ENCODE measurements at places on chromosomes 7 and 10. TPM values are rescaled to one million over a fixed set of nuclear protein-coding genes. Genes with fewer than 3 reads are reported as not detected.

- peak; percentile 97 for DNase-seq
These were observed 817.6 kb downstream of the TNS3 start for GRCh38 chr7:46764100-46764936.

DNA sequence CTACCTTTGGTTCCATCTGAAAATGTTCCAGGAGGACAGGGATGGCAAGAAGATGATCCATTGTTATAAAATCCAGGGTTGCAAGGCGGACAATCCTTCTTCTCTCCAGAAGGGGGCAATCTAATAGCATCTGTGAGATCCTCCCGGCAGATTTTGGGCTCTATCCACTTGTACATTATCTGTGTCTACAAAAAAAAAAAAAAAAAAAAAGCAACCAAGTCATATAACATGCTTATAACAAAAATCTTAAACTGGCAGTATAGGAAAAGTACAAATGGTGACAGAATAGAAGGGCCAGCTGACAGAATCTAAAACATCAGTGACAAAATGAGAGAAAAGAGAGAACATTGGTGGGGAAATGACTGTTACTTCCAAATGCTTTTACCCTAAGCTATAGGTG, 132.7 kb downstream of the ELAPOR2 start:
- H3K4me3 ChIP-seq = no peak overlapping the region
- H3K4me1 ChIP-seq = peaks cover 2% of the 10 kb centered on the region
- H3K36me3 ChIP-seq = no peaks in the 10 kb centered on the region
- DNase-seq = peak; percentile 27
- no peaks in the 10 kb centered on the region for H3K27me3 ChIP-seq

The GLI3 gene
- 18.7 TPM for total RNA-seq

DNA sequence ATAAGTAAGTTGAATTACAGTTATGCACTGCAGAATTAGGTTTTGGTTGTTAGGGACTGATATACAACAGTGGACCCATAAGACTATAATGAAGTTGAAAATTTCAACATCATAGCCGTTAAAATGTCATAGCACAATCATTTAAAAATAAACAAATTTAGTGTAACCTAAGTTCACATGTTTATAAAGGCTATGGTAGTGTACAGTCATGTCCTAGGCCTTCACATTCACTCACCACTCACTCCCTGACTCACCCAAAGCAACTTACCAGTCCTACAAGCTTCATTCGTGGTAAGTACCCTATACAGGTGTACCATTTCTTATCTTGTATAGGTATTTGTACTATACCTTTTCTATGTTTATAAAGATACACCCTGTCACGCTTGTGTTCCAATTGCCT, 113.7 kb downstream of the RAB11FIP2 start:
- no peaks in the 10 kb centered on the region for H3K36me3 ChIP-seq
- peaks cover 4% of the 10 kb centered on the region for H3K27me3 ChIP-seq
- peaks cover 12% of the 10 kb centered on the region for H3K4me1 ChIP-seq
- DNase-seq = no peak
- no peak overlapping the region for H3K4me3 ChIP-seq
- no peak overlapping the region for H3K27ac ChIP-seq

The LRRC18 gene
- total RNA-seq = not detected

The POU6F2 gene
- not detected for total RNA-seq

Measured in HFFc6 (cell line).